ENCODE measurements at places on chromosomes 12 and 14. TPM values are rescaled to one million over a fixed set of nuclear protein-coding genes. Genes with fewer than 3 reads are reported as not detected.
A peak's percentile ranks its signal among the peaks of the same experiment; 100 is the strongest.

The THAP2 gene
- polyA plus RNA-seq, result 4.6 TPM

- DNase-seq, result no peak
Measured at GRCh38 chr12:132866251-132866828, 21.1 kb downstream of the CHFR start.

The SLC17A8 gene
- polyA plus RNA-seq, result not detected

The ERH gene
- 228 TPM for polyA plus RNA-seq

GRCh38 chr12:46384451-46385309, 12.1 kb upstream of the SLC38A2 start:
- DNase-seq, result no peak

DNA sequence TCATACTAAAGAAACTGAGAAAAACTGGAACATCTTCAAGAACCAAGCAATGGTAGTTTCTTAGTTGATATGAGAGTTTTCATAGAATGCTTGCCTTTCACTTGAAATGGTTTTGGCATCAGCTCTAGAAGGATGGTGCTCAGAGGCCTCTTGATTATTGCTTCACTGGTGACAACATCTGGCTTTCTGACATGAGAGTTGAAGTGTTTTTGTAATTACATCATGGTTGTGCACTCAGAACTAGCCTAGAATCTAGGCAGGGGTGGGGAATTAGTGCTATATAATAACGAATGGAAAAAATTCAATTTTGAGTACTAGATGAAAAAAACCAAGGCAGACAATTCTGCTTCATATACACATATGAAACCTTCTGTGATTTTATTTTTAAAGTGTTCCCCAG, 172.8 kb upstream of the LMNTD1 start:
- DNase-seq, result no peak

The PRB2 gene
- not detected for polyA plus RNA-seq

DNA sequence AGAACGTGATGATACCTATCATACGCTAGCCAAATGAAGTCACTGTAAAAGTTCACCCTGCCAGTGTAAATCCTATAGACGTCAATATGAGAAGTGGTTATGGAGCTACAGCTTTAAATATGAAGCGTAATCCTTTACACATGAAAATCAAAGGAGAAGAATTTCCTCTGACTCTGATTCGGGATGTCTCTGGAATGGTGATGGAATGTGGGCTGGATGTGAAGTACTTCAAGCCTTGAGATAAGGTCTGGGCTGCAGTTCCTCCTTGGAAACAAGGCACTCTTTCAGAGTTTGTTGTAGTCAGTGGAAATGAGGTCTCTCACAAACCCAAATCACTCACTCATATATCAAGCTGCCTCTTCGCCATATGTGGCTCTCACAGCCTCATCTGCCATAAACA, 53.1 kb upstream of the NAP1L1 start:
- DNase-seq, result no peak

GRCh38 chr14:89625731-89626232, 208.7 kb upstream of the FOXN3 start:
- DNase-seq, result no peak

GRCh38 chr14:102866982-102867761, 55.3 kb upstream of the AMN start:
- DNase-seq, result no peak

DNA sequence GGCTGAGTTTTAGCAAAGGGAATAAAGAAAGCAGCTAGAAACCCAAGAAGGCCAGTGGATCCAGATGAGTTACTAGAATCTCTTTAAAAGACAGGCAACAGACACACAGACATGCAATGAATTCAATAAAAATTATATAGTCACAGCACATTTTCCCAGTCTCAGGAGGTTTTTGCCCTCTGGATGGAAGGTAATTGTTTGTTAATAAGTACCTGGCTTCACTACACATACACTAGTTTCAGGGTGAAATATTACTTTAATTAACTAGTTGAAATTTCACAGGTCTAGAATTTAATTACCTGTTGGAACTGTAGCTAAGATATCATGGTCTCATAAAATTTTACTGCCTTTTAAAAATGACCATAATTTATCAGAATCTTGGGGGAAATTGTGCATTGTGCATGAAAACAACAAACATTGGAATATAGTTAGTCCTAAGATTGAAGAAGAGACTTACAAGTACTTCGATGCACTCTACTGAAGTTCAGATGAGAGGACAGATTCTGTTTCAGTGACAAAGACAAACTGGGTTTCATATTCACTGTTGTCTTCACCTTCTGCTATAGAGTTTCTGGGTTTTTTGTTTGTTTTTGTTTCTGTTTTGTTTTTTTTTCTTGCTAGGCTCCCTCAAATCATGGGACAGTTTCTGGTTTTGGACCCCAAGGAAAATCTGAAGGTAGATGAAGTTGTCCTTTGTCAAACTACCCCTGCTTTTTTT, 277.0 kb upstream of the GARIN6 start:
- DNase-seq, result no peak

The HOXC10 gene
- 0.08 TPM for polyA plus RNA-seq

The TSPAN19 gene
- polyA plus RNA-seq, result 0.05 TPM

DNA sequence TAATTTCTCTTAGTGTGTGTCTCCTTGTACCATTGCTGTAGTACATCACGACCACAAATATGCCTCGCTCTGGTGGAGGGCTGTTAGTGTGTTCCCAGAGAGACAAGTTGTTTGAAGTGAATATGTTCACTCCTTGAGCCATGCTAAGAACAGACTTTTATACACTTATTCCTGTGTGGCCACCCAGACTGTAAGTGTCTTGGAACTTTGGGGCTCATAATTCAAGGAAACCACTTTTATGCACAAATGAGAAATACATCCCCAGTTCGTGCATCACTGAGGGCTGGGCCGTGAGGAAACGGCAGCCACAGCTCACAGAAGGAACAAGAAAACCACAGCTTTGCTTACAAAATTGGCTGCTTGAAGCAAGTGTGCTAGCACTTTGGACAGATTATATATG, 362.2 kb upstream of the DDHD1 start:
- DNase-seq, result no peak

The OR4N2 gene
- polyA plus RNA-seq, result not detected

DNA sequence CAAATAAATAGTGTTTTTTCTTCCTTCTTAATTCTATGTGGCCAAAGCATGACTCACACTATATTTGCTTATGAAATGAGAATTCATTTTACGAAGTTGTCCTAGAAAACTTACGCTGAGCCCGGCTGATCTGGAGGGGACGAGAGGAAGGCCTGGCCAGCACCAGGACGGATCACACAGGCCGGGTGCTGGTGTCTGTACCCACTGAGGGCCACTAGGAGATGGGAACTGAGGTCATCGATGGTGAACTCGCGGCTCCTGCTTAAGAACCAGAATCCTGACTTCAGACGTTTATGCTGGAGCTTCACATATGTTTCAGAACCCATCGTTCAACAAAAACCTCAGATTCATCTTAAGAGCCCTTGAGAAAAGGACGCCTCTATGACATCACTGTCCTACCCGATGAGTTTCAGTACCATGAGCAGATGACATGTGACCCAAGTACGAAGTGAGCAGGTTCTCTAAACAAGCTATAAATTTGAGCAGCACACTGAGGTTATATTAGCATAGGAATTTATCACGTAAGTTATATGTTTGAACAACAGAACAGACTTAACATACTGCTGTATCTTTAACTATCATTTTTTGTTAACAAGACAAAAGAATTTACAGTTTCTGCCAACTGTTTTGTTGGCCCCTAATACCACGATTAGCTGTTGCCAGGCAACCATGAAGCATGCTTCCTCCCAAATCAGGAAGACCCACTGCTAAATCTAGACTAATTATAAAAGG, 111.9 kb downstream of the FOXN3 start:
- DNase-seq, result peak; percentile 42

DNA sequence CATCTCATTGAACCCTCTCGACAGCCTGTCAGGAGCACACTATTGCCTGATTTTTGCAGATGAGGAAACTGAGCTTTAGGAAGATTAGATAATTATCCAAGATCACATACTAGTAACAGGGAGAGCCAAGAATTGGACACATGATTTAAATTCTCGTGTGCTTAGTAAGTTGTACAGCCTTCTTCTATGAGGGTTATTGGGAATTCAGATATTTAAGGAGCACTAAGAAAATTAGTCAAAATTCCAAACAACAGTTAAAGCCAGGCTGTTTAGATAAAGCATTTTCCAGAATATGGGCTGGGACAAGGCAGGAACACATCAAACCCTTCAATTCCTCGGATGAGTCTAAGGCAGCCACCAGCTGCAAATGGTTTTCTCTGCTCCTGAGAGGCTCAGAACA, 148.8 kb downstream of the TMEM30B start:
- DNase-seq, result no peak

The LYZ gene
- polyA plus RNA-seq, result not detected

The ISCA2 gene
- polyA plus RNA-seq, result 51.9 TPM

DNA sequence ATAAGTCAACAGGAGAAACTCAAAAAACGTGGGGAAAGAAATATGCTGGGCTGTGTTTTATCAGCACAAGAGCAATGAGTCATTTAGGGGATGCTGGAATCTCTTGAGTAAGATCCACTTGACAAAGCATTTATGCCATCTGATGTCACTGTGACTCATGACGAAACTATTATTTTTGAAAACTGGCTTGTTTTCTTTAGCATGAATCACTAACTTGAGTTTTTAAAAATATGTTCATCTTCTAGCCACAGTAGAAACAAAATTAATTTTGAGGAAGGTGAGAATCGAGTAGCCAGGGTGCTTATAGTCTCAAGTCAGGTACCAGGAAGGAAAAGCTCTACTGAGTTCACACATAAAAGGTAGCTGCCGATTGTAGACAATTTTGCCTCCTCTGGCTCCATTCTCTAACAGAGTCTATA, 456.2 kb upstream of the MGAT4C start:
- DNase-seq, result no peak

The CLEC1A gene
- not detected for polyA plus RNA-seq
